ENCODE measurements at places on chromosomes 2 and 18. TPM values are rescaled to one million over a fixed set of nuclear protein-coding genes. Genes with fewer than 3 reads are reported as not detected.

Gene SLC4A3
- polyA plus RNA-seq = 1.0 TPM

Gene CHRNG
- not detected for polyA plus RNA-seq

Gene SLC30A3
- 0.04 TPM for polyA plus RNA-seq

Gene ARHGAP28
- 1.2 TPM for polyA plus RNA-seq

Gene RBM43
- polyA plus RNA-seq = 1.1 TPM

Gene PLCD4
- 1.4 TPM for polyA plus RNA-seq

Gene MOCOS
- polyA plus RNA-seq = 15.2 TPM

Gene KCNG2
- polyA plus RNA-seq = 0.30 TPM

Gene EIF2AK3
- polyA plus RNA-seq = 3.2 TPM

Gene SP140L
- polyA plus RNA-seq = 11.8 TPM

Gene CPLX4
- polyA plus RNA-seq = not detected

Gene FMNL2
- polyA plus RNA-seq = 23.3 TPM

Gene RESP18
- 0.28 TPM for polyA plus RNA-seq

Gene IFIH1
- 18.1 TPM for polyA plus RNA-seq

Gene MDH1B
- polyA plus RNA-seq = not detected

Gene CHRND
- not detected for polyA plus RNA-seq

Gene NYAP2
- polyA plus RNA-seq = not detected

Gene WIPF1
- 3.1 TPM for polyA plus RNA-seq

Gene PAIP2B
- polyA plus RNA-seq = 0.45 TPM

Gene KANSL3
- polyA plus RNA-seq = 17.9 TPM

Gene SPP2
- polyA plus RNA-seq = not detected

Gene SNX17
- polyA plus RNA-seq = 74.8 TPM

Gene ABCA12
- under 0.01 TPM for polyA plus RNA-seq

Gene MFSD6
- 24.4 TPM for polyA plus RNA-seq

Gene PLEKHH2
- polyA plus RNA-seq = 1.4 TPM

Gene POTEE
- not detected for polyA plus RNA-seq

Gene ELOA2
- not detected for polyA plus RNA-seq

Gene KCNS3
- 14.7 TPM for polyA plus RNA-seq

Data from small intestine (tissue), 16 donors.